Left lung (tissue), 14 donors: ENCODE measurements at places on chromosomes 4 and X. TPM values are rescaled to one million over a fixed set of nuclear protein-coding genes. Genes with fewer than 3 reads are reported as not detected.

The XKRX gene
- 1.7 TPM for polyA plus RNA-seq

The PAK3 gene
- polyA plus RNA-seq: 0.42 TPM

The ASB5 gene
- 0.20 TPM for polyA plus RNA-seq

The TCEAL7 gene
- polyA plus RNA-seq: 23.6 TPM

The CYLC1 gene
- polyA plus RNA-seq: not detected

The MAP7D2 gene
- polyA plus RNA-seq: 0.31 TPM

The FAAH2 gene
- polyA plus RNA-seq: 9.6 TPM

The GYPE gene
- 18.2 TPM for polyA plus RNA-seq
